ENCODE measurements at places on chromosomes 12 and 14. TPM values are rescaled to one million over a fixed set of nuclear protein-coding genes. Genes with fewer than 3 reads are reported as not detected.

- no peak for DNase-seq
These were observed 8.5 kb upstream of the TSPAN8 start for GRCh38 chr12:71166280-71166679.

GRCh38 chr14:61160798-61161197, 120.3 kb downstream of the TMEM30B start:
- DNase-seq: no peak

- no peak for DNase-seq
These were observed 31.7 kb upstream of the HDAC7 start for GRCh38 chr12:47851303-47851952.

DNA sequence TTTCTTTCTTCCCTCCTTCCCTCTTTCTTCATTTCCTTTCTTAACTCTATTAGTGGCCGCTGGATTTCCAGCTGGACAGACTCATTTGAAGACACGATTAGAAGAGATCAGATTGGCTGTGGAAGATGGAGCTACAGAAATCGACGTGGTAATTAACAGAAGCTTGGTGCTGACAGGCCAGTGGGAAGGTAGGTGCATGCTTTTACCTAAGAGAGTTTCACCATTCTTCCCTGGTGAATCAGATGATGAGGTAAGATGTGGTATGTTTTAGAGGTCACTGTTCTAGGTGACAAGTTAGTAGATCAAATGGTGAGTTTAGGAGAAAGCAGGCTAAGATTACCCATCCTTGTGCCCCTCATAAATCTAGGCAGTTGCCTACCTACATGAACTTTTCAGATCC, 51.6 kb downstream of the DERA start:
- no peak for DNase-seq

GRCh38 chr12:47035484-47035883, 43.9 kb upstream of the PCED1B start:
- no peak for DNase-seq

DNA sequence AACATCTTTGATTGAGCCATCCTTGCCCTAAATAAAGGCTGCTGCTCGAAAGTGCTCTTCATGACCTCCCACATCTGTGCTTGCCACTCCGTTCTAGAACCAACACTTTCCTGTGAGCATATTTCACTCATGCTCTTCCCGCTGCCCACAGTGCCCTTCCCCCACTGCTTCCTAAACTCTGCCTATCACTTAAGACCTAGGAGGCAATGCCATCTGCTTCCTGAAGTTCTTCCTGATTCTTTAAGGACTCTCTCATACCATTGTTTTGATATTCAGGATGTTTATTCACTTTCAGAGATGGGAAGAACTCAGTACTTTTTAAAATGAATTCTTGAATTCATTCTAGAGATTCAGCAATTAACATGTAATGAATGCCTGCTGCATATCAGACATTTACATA, 49.9 kb downstream of the ZFYVE21 start:
- DNase-seq: no peak

DNA sequence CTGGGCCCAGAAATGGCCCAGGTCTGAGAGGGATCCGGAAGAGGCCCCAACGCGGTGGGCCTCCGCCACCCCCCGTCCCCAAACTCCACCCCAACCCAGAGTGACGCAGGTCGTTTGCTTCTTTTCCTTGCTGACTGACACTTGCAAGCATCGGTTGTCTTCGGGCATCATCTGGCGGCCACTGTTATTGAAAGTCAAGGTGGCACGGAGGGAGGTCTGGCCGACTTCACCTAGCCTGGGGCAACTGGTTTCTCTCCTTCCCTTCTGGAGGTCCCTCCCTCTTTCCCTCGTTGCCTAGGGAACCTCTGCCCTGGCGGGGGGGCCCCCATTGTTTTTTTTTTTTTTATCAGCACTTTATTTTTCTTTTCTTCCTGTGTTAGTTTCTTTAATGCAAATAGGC, 241.8 kb downstream of the ALG10 start:
- DNase-seq: no peak

GRCh38 chr12:57254506-57255280, 3.7 kb upstream of the STAC3 start:
- no peak for DNase-seq

- DNase-seq: no peak
These were observed 2.9 kb downstream of the RFX4 start for GRCh38 chr12:106585521-106586277.

DNA sequence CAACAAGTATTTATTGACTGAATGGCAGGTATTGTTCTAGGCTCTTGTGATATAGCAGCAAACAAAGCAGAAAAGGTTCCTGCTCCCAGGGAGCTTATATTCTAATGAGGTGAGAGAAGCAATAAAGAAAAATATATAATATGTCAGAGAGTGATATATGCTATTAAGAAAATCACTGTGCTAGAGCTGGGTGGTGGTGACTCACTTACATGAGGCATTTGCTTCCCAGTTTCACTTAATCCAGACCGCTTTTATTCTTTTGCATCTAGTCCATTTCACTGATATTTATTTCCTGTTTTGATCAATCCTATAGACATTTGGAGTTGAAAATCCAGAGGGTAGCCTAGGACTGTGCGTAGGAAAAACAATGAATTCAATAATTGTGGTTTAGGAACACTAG, 17.5 kb downstream of the TRHDE start:
- no peak for DNase-seq

- peak; percentile 41 for DNase-seq
These were observed 25.1 kb upstream of the ATP2B1 start for GRCh38 chr12:89733579-89734201.

- no peak for DNase-seq
These were observed 448.7 kb downstream of the SLC6A15 start for GRCh38 chr12:84463741-84464495.

- peak; percentile 49 for DNase-seq
These were observed 40.7 kb downstream of the TPCN1 start for GRCh38 chr12:113261847-113262470.

GRCh38 chr12:127355061-127355841, 911.7 kb upstream of the TMEM132C start:
- DNase-seq: no peak

DNA sequence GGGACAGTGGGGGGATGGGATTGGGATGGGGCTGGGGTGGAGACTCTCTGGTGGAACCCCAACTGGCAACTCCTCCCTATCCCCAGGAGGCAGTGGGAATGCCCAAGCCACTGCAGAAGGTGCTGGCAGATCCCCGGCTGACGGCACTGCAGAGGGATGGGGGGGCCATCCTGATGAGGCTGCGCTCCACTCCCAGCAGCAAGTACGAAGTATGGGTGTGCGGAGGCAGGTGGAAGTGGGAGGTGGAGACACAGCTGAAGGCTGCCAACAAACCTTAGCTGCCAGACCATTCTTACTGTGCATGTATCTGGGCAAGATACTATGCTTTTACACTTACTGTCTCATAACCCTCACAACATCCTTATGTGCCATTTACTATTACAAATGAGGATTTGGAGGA, 8.2 kb downstream of the ARHGEF40 start:
- DNase-seq: no peak

- no peak for DNase-seq
These were observed 85.4 kb downstream of the NCOR2 start for GRCh38 chr12:124481772-124482566.

- DNase-seq: no peak
These were observed 11.8 kb downstream of the NACA start for GRCh38 chr12:56713345-56713744.

DNA sequence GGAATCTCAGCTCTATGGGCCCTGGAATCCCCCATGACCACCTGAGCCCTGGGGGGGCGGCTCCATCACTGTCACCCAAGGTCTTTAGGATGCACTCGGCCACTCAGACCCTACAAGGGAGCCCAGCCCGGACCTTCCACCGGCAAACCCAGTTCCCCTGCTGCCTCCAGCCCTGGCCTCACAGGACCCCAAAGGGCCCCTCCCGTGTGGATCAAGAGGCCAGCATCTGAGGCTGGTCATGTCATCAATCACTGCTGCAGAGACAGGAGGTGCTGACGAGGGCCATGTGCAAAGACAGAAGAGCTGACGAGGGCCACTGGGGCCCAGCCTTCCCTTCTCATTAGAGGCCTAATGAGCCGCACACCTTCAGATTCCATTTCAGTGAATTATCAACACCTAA, 39.0 kb upstream of the SFSWAP start:
- no peak for DNase-seq

GRCh38 chr12:93098077-93098476, 169.0 kb upstream of the EEA1 start:
- DNase-seq: peak; percentile 23

GRCh38 chr14:105601360-105602242, 75.2 kb downstream of the TMEM121 start:
- no peak for DNase-seq

DNA sequence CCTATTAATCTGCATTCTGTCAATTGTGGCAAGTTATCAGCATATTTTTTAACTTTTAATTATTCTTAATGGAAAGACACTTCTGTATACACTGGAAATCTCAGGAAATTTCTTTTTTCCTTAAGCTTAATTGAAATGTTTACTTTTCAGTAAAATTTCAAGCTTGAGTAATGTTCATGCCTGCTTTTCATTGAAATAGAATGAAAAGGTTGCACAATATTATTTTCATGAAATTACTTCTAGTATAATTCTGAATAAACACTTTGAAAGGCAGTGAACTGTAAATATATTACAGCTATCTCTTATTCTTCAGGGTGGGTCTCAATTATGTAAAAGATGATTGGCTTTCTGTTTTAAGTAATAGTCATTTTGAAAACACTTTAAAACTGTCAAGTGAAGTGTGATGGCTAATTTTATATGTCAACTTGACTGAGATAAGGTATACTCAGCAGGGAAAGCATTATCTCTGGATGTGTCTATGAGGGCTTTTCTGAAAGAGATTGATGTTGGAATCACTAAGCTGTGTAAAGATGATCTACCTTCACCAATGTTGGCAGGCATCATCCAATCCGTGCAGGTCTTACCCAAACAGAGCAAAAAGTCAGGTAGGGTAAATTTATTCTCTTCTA, 29.9 kb downstream of the CLEC2D start:
- DNase-seq: no peak

DNA sequence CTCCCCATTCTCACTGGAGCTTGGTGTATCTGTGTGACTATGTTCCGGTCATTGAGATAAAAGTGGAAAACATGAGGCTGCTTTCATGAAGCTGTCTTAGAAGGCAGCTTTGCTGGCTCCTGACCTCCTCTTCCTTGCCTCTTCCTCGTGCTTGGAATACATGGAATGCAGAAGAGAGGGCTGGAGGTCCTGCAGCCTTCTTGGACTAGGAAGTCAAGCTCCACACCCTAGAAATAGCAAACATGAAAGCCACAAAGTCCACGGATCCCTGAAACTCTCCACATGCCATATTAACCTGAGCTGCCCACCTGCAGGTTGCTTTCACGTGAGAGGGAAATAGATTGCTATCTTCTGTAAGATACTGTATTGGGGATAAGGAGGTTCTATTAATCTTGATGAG, 51.0 kb downstream of the FZD10 start:
- DNase-seq: no peak

DNA sequence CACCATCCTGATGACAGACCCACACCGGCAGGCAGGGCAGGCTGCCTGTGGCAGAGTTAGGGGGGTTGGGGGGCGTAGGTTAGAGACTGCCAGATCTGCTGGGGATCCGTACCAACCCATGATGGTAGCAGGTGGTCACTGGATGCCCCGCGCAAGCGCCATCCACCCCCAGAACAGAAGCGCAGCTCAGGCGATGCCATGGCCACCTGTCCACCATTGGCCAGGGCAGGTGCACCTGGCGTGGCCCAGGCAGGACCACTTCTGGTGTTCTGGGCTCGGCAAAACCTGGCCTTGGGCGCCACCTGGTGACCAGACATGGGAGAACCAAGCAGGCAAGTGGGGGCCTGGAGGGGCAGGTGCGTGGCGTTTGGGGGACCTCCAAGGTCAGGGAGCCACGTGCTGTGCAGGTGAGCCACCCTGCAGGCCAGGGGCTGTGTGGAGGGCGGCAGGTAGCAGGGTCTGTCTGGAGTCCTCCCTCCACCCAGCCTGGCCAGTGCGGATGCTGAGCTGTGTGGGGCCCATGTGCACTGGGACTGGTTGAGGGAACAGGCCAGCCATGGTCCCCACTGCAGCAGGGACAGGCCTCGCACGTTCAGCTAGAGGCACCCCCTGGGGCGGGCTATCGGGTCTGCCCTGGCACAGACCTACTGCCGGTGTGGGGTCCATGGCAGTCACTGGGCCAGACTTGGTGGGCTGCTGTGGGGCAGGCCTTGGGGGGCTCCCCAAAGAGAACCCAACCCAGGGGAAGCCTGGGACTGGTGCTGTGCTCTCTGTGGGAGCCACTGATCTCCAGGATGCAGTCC, 15.6 kb downstream of the BAG5 start:
- peak; percentile 86 for DNase-seq

GRCh38 chr14:62885451-62885850, 159.8 kb downstream of the KCNH5 start:
- DNase-seq: no peak

DNA sequence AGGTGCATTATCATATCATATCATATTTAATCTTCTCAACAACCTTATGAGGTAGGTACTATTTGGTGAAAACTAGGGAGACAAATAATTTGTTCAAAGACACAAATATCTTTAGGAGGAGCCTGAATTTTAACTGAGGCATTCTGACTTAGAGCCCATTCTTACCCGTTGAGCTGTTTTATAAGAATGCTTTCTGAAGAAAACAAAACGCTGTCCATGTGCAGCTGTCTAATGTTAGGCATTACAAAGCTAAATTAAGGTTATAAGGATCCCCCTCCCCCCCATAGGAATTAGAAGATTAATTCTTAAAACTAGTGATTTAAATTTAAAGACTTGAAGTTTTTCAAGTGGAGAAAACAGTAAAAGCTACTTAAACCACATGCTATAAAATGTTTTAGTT, 6.4 kb downstream of the KTN1 start:
- no peak for DNase-seq

- no peak for DNase-seq
These were observed 431.3 kb downstream of the NPAS3 start for GRCh38 chr14:33369972-33370371.

The SLC8B1 gene
- total RNA-seq: 34.4 TPM

The CCDC197 gene
- not detected for total RNA-seq

The EIF2S1 gene
- total RNA-seq: 33.2 TPM

The PZP gene
- not detected for total RNA-seq

The ATG101 gene
- total RNA-seq: 32.8 TPM

The DIO2 gene
- total RNA-seq: not detected

The PARPBP gene
- 5.6 TPM for total RNA-seq

The PRPH gene
- not detected for total RNA-seq

The PLA2G1B gene
- total RNA-seq: not detected

The IFNG-AS1 gene
- total RNA-seq: 1.6 TPM

The PTPRR gene
- total RNA-seq: not detected

The KRT73 gene
- 12.4 TPM for total RNA-seq

The MED6 gene
- total RNA-seq: 104 TPM

The OGFOD2 gene
- 16.6 TPM for total RNA-seq

Data from natural killer cell (primary cell).